ENCODE measurements at places on chromosomes 5 and 9.

GRCh38 chr9:86667307-86667706 is 280.0 kb downstream of the GAS1 start:
- DNase-seq, result no peak

DNA sequence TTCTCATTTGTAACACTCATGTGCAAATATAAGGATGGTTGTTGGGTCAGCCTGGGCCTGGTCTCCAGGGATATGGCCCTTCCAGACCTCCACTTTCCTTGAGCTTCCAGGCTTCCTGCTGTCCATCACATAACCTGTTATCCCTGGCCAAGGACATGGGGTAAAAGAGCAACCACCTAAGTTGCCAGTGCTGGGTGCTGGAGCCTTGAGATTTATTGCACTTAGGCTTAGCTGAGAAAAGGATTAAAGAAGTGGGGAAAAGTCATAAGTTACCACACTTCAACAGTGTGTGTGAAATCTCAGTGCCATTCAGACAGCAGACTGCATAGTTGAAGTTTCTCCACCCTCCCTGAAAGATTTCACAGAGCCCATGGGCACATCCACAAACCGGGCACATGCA is 58.6 kb upstream of the PANK3 start:
- DNase-seq, result no peak

DNA sequence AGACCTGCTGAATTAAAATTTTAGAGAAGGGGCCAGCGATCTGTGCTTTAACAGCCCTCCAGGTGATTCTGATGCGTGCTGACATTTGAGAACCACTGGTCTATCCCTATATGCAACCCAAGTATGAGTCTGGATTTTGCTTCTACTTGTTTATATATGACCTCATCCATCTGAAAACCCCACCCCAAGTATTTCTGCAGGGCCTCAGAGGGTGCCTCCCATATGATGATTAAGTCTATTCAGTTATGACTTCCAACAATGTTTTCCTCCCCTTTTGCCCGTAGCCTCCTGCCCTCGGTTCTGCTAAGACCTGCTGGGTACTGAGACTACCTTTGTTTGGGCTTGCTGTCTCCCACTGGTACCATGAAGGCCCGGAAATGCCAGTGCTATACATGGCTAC is 376.0 kb upstream of the SMARCA2 start:
- no peak for DNase-seq

GRCh38 chr5:3024126-3024525 is 272.6 kb upstream of the IRX2 start:
- DNase-seq, result no peak

DNA sequence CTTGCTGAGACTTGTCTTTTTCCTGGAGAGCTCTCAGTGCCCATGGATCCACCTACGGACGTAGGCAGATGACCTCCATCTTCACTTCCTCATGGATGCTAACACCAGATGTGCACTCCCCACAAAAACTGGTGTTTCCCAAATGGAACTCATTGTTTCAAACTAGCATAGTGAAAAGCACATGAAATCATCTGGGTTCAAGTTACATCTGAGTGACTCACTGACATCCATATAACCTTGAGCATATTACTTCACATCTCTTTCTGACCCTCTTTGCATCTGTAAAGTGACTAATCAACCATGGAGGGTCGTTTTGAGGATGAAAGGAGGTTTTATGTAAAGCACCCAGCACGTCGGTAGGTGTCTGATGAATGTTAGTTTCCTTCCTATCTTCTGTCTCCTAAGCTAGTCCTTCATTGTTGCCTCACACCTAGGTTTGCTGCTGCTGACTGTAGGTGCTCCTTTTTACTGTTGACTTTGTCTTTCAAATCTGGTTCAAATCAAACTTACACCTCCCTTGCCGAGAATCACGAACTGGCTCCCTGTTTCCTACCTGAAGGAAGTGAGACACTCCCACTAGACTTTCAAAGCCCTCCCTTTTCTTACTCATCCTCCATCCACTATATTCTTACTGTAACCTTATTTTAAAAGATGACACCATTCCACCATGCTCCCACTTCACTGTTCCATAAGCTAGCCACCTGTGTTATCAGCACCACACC is 10.3 kb downstream of the OCLN start:
- no peak for DNase-seq

DNA sequence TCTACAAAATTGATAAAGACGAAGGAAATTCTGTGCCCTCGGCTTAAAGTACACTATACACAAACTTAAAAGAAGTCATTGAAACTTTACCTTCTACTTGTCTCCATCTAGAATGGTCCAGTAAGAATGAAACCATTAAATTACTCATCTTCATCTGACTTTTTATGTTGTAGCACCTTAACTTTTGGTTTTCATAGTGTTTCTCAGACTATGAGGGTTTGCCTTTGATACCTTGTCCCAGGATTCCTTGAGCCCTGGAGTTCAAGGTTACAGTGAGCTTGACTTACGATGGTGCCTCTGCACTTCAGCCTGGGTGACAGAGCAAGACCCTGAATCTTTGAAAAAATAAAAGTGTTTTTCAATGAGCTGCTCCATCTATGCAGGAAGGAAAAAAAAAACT is 132.2 kb downstream of the CDC42SE2 start:
- DNase-seq, result no peak

Measured in activated T-helper 1 cell treated with anti-CD3 and anti-CD28 coated beads, Interleukin-2, amount 50 U/mL, for 16 hours (primary cell).